ENCODE measurements at places on chromosomes 2 and 18.

- DNase-seq = no peak
Measured at GRCh38 chr18:79518683-79519128, 123.0 kb downstream of the NFATC1 start.

DNA sequence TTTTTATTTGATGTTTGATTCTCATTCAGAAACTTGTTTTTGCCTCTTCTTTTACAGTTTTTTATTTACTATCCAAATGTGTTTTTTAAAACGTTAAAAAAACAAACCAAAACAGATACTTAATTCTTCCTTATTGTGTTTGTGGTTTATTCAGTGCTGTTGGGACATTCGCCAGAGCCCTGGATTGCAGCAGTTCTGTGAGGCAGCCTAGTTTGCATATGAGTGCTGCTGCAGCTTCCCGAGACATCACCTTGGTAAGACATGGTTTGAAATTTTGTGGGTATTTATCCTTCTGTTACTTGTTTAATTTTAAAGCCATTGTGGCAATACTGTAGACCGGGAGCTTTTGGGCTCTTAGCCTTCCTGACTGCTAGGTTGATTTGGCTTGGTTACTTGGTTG is 91.2 kb downstream of the MTA3 start:
- DNase-seq = no peak

DNA sequence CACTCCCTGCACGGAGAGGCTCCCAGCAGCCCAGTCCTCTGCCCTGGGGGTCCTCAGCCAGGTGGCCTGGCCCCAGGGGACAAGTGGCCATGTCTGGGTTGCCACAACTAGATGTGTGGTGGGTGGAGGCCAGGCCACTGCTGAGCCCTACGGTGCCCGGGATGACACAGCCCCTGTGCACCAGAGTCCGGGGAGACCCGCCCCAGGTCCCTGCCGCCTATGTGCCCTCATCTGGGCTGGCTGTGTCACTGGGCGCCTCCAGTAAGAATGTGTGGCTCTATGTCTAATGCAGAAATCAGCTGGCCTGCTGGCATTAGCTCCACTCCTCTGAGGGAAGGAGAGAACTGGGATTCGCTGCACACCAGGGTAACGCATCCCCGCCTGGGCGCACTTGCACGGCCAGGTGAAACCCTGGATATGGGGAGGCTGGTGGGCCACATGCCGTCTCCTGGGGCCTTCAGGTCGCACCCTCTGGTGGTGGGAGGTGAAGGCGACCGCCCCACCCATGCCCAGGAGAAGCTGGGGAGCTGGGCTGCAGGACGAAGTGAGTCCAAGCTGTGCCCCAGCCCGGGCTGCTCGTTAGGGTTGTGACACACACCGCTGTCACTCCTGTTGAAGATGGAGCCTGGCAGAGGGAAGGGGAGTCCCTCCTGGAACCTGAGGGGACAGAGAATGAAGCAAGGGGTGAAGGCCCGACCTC is 136.1 kb downstream of the PTGR3 start:
- peak; percentile 81 for DNase-seq

- peak; percentile 76 for DNase-seq
Measured at GRCh38 chr2:31079665-31080064, 58.6 kb downstream of the GALNT14 start.

- DNase-seq = peak; percentile 92
Measured at GRCh38 chr2:96407041-96407918, 71.7 kb downstream of the NCAPH start.

DNA sequence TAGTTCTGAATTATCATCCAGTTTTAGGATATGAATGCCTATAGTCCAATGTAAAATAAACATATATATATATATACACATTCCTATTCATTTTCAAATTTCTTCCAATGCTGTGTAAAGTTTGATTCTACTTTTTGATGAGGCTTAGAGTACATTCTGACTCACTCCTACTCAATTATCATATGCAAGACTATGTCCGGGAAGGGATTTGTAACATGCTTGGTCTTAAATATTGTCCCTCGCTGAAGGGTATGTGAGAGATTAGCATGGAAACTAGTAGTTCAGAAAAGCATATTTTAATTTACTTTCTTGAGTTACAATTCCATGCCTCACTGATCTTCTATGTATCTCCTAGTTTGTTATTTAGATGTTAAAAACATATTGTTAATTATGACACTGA is 377.7 kb upstream of the MAP2 start:
- no peak for DNase-seq

- DNase-seq = no peak
Measured at GRCh38 chr2:19038071-19039015, 320.1 kb downstream of the OSR1 start.

- DNase-seq = peak; percentile 43
Measured at GRCh38 chr2:1486670-1487069, 73.4 kb downstream of the TPO start.

- no peak for DNase-seq
Measured at GRCh38 chr2:33020883-33021282, 74.1 kb downstream of the LTBP1 start.

GRCh38 chr18:22044474-22045220 is 124.7 kb upstream of the GATA6 start:
- DNase-seq = no peak

Data from lower leg skin (tissue), 4 donors.